Upper lobe of left lung (tissue), 6 donors: ENCODE measurements at places on chromosomes 7 and 10.

- no peak for DNase-seq
Measured at GRCh38 chr10:12908773-12909172, 92.7 kb downstream of the CCDC3 start.

- DNase-seq: no peak
Measured at GRCh38 chr10:128738386-128738915, 612.2 kb upstream of the MKI67 start.

DNA sequence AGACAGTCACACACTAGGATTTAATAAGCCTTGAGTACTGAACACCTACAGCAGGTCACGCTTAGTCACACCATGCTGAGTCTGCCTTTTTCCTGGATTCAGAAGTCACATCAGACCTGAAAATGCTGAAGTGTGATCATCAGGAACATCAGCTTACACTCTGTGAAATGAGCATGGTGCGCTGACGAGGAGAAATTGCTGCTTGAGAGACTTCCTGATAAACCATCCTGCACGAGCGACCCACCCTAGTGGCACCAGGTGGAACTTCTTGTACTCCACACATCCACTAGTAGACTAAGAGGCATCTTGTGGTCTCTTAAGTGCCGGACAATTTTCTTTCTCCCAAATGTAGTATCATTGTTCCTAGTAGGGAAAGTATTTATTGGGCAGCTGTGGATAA lies 51.8 kb upstream of the MRLN start:
- no peak for DNase-seq

DNA sequence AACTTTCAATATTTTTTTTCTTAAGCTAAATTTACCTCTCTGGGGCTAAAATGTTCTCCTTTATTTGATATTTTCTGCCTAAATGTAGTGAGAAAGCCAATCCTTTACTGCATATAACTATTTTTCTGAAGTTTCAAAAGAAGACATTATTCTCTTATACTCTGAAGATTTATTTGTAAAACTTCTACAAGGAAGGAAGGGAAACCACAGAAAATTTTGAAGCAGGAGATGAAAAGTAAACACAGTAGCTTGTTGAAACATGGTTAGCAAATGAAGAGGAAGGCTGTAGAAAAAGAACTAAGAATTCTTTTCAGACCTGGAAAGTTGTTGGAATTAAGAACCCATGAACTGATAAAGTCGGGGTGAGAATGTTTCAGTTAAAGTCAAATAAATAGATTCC lies 330.3 kb downstream of the HGF start:
- no peak for DNase-seq

- DNase-seq: no peak
Measured at GRCh38 chr10:113732160-113732881, 19.2 kb upstream of the PLEKHS1 start.

- DNase-seq: peak; percentile 80
Measured at GRCh38 chr10:43218206-43218950, 48.5 kb downstream of the RASGEF1A start.

DNA sequence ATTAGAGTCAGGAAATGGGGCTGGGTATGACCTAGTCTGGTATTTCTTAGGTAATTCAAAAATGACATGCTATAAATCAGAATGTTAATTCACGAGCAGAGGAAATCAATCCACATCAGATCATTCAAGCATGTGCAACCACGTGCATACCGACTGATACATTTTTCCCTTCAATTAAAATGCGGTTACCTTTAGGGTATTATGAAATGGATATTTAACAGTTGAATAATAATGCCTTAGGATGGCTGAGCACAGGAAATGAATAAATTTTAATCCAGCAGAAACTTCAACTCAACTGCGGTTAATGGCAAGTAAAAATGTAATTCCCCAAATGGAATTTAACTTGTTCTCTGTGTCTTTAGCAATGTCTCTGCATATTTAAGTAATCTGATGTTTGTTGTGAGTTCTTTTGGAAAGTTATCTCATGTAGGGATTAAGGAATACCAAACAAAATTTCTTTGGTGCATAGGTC lies 9.2 kb downstream of the CPA2 start:
- no peak for DNase-seq

GRCh38 chr7:53383131-53383530 lies 347.7 kb downstream of the POM121L12 start:
- DNase-seq: no peak

GRCh38 chr10:15795036-15795792 lies 65.1 kb downstream of the MINDY3 start:
- no peak for DNase-seq

DNA sequence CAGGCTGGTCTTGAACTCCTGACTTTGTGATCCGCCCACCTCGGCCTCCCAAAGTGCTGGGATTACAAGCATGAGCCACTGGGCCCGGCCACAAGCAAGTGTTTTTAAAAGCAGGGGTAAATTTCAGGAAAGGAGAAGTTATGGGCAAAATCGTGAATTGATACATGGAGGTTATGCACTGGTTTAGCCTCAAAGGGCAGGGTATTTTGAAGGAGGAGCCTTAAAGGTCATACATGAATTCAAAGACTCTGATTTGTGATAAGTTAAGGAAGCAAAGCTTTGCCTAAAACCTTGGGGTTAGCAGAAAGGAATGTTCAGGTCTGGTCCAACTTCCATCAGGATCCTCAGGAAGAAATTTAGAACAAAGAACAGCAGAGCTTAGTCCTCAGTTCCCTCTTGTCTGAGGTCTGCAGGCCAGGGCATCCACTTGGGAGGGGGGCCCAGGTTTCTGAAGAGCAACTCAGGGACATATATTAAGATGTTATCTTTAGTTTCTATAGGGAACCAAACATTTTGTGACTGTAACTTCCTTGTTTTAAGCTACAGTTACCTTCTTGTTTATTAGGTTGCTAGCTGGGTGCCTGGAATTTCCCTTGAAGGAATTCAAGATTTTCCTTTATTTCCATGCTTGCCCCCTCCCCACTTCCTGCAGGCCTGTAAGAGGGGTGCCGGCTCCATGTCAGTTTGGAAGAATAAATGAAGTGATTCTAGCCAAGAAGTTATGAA lies 2.8 kb upstream of the REPIN1 start:
- DNase-seq: no peak

- no peak for DNase-seq
Measured at GRCh38 chr10:18619016-18619415, 32.4 kb downstream of the NSUN6 start.

GRCh38 chr10:69474742-69475432 lies 23.6 kb downstream of the TSPAN15 start:
- DNase-seq: no peak

- no peak for DNase-seq
Measured at GRCh38 chr10:118042336-118042735, 4.4 kb downstream of the RAB11FIP2 start.

GRCh38 chr10:122911889-122912484 lies 1.6 kb downstream of the FAM24A start:
- DNase-seq: peak; percentile 27

GRCh38 chr10:96188916-96189315 lies 58.8 kb downstream of the ZNF518A start:
- DNase-seq: no peak

DNA sequence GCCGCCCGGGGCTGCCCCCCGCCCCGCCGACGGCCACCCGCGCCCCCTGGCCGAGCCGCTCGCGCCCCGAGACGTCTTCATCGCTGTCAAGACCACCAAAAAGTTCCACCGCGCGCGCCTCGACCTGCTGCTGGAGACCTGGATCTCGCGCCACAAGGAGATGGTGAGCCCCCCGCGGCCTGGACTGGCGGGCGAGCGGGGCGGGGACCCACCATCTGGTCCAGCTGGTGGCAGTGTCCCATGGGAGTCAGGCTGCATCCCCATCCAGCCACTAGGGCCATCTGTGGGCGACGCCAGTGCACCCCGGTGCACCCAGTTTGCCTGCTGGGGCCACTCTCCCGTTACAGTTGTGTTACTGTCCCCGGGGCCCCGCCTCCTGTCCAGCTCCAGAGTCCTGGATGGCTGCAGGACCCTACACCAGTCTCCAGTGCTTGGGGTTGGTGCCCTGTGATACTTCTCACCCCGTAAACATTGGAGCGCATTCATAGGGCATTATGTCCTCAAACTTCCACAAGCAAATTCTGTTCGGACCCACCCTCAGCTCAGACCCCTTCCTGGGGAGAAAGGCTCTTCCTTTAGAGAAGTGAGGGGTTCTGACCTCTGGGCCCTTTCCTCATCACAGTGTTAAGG lies 672 bp downstream of the LFNG start:
- peak; percentile 88 for DNase-seq

DNA sequence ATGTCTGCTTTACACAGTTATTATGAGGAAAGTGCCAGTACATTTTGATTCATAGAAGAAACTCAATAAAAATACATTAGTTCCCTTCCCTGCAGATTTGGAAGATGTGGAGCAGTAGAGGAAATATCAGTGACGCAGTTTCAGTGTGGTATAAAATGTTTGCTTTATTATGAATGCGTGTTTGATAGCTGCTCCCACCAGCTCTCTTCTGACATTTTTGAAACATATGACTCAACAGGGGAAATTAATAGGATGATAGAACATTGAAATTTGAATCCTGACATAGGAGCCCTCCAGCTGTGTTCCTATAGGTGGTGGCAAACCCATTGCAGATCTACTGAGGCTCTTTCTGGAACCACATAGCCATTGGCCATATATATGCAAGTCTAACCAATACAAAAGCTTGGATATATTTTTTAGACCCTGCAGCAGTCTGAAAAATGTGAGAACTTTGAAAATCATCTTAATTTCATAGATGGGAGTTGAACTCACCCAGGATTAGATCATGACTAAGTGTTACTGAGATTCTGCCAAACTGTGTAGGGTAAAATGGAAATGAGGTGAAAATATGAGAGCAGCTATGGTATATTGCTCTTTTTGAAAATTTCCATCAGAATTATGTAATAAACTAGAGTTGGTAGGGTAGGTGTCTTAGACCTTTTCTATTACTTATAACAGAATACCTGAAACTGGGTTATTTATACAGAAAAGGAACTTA lies 47.8 kb downstream of the BZW2 start:
- DNase-seq: no peak

- no peak for DNase-seq
Measured at GRCh38 chr10:101007099-101007711, 7.6 kb downstream of the LZTS2 start.

GRCh38 chr10:29496341-29497162 lies 138.2 kb downstream of the SVIL start:
- peak; percentile 64 for DNase-seq

GRCh38 chr7:117872561-117873309 lies 506 bp downstream of the CTTNBP2 start:
- DNase-seq: no peak

DNA sequence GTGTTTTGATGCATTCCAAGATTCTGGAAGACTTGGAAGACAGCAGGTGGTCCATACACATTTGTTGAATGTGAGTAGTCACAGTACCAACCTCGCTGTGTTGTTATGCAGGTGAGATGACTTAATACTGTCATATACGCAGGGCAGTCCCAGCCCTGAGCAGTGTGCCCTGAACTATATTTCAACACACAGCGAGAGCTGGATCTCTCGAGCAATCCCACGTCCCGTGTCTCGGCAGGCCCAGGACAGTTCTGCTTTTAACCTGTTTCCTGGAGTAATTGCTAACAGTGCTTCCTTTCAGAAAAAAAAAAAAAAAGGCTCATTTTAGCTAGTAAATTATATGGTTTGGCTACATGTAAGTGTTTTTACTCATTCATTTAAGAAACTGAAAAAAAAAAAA lies 179.7 kb downstream of the PRKCQ start:
- no peak for DNase-seq

DNA sequence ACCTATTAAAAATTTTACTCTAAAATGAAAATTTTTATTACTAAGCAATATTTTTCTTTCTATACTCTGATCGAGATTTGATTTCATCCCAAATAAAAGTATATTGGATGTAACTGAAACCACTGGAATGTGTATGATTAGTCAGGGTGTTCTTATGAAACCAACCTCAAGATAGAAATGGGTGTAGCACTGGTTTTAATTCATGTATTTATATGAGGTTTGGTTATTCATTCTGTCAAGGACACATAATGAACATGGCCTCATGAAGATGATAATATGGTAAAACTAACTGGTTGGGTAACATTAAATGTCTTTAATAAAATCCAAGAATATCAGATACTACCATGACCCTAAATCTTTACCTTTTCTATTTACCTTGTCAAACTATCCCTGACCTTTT lies 197.7 kb downstream of the SEMA3A start:
- DNase-seq: no peak

DNA sequence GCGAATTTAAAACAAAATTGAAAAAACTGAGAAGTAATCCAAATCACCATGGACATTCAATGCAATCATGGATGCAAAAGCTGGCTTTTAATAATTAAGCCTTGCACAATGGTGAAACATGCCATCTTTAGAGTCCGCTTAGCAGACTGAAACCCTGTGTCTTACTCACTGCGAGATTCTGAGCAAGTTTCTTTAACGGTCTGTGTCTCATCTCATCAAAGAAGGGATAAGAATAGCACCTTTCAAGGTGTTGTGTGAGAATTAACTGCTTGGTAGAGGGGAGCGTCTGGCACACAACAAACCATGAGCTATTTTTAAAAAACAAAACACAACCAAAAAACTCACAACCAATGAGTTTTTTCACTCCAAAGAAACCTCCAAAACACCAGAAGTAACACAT lies 21.4 kb downstream of the ACBD7 start:
- DNase-seq: no peak

DNA sequence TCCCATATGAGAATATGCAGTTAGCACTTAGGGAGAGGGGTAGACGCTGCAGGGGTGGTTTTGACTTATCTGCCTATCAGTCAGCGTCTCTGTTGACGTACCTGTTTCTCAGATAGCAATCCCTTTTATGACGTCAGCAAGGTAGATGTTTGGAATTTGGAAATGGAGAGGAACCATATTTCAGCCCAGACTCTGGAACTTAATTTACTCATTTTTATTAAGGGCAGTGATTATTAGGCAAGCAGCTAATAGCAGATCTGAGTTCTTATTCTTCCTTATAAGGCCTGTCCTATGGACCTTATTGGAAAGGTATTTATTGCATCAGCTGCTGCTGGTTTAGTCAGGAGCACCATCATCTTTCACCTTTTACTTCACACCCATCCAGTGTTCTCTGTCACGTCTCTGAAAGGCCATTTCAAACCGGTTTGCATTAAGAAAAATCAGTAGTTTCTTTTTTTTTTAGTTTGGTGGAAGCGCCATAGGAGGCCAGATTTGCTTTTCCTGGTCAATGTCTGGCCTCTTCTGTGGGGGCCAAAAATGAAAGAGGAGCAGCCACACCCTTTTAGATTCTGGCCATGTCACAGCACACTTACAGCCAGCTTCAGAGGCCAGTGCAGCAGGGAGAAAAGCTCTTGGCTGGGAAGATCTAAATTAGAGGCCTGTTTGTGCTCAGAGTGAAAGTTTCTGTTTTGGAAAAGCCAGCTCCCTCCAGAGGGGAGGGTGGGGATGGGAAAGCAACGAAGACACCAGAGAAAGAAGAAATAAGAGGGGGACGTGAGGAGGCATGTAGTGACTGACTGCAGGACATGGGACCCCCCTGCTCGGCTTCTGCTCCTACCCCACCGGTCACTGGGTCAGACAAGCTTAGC lies 146.3 kb downstream of the TCF7L2 start:
- DNase-seq: no peak
